Ovary (tissue), 10 donors: ENCODE measurements at places on chromosomes 5 and 9. TPM values are rescaled to one million over a fixed set of nuclear protein-coding genes. Genes with fewer than 3 reads are reported as not detected.

DNA sequence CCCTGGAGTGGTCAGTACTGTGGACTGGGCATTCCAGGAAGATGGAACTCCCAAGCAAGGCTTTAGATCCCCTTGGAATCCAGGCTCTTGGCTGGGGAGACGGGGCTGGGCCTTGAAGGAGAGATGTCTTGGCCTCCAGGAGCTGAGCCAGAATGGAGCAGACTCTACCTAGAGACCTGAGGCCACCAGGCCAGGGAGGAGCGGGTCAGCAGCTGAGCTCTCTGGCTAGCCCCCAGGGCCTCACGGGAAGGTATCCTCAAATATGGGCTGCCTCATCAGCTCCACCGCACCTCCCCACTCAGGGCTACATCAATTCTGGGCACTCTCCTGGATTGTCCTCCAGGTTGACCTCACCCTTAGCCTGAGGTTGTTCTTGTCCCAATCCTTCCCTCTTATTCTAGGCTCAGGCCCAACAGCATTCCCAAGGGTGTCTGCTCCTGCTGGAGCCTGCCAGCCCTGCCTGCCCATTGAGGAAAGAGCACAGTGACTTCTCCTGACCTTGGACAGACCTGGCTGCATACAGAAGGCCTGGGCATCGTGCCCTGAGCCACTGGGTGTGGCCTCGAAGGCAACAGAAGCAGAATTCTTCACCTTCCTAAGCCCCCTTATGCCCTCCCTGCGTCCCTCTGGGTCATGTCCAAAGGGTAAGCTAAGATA is 3.0 kb upstream of the PDLIM4 start:
- no peak overlapping the region for H3K27ac ChIP-seq
- H3K36me3 ChIP-seq, result no peaks in the 10 kb centered on the region
- no peak overlapping the region for H3K4me3 ChIP-seq
- H3K27me3 ChIP-seq, result no peaks in the 10 kb centered on the region
- peaks cover 8% of the 10 kb centered on the region for H3K4me1 ChIP-seq

DNA sequence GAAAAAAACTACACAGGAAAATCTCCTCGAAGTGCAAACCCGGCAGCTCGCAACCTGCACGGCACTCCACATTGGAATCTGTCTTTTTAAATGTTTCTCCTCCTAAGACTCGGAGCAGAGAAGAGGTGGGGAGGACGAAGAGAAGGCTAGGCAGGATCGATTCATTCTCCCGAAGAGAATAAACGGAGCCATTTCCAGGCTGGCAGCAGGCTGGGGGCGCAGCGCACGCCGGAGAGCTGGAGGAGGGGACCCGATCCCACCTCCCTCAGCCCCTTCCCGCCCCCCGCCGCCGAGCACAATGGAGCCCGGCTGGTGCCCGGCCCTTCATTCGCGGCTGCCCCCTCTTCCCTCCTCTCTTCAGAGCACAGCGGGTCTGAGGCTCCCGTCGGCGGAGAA is 628 bp downstream of the HOMER1 start:
- H3K4me3 ChIP-seq, result peak overlapping the region; percentile 60
- peak overlapping the region; percentile 99 for H3K27ac ChIP-seq
- peaks cover 2% of the 10 kb centered on the region for H3K4me1 ChIP-seq
- no peak for DNase-seq

- no peaks in the 10 kb centered on the region for H3K36me3 ChIP-seq
- peaks cover 3% of the 10 kb centered on the region for H3K4me1 ChIP-seq
- no peaks in the 10 kb centered on the region for H3K27me3 ChIP-seq
- peak within 1 kb of the TSS; percentile 92 for H3K27ac ChIP-seq
- DNase-seq, result peak; percentile 97
- peak within 1 kb of the TSS; percentile 64 for H3K4me3 ChIP-seq
Measured at GRCh38 chr9:97696803-97697601, at the start of gene XPA. XPA (minus strand) TSS chr9:97697340; CDS start chr9:97697292, 48 bp downstream.

- H3K4me1 ChIP-seq, result no peaks in the 10 kb centered on the region
- H3K4me3 ChIP-seq, result no peak overlapping the region
- no peak for DNase-seq
- H3K36me3 ChIP-seq, result no peaks in the 10 kb centered on the region
- no peak overlapping the region for H3K27ac ChIP-seq
Measured at GRCh38 chr5:78274540-78275197, 19.8 kb downstream of the AP3B1 start.

DNA sequence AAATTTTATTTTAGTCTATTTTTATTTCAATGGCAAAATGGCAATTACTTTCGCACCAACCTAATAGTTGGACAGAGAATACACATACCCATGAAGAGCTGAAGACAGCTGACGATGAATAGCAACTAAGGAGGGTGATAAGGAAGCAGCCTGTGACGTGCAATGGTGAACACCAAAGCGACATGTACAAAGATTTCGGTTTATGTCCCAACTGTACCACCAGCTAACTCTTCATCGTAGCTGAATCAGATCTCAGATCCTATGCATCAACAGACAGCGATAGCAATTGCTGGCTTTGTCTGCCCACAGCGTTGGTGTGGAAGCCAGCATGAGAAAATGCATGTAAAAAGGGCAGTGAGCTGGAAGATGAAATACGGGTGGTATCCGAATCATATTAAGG is 130.6 kb upstream of the ANKH start:
- H3K4me3 ChIP-seq, result no peak overlapping the region
- no peaks in the 10 kb centered on the region for H3K36me3 ChIP-seq
- no peaks in the 10 kb centered on the region for H3K4me1 ChIP-seq
- DNase-seq, result no peak

GRCh38 chr5:119631660-119632059 is 2.3 kb downstream of the FAM170A start:
- no peaks in the 10 kb centered on the region for H3K27me3 ChIP-seq
- H3K27ac ChIP-seq, result no peak overlapping the region
- DNase-seq, result no peak
- no peak overlapping the region for H3K4me3 ChIP-seq

The SPATA24 gene
- 4.7 TPM for total RNA-seq

DNA sequence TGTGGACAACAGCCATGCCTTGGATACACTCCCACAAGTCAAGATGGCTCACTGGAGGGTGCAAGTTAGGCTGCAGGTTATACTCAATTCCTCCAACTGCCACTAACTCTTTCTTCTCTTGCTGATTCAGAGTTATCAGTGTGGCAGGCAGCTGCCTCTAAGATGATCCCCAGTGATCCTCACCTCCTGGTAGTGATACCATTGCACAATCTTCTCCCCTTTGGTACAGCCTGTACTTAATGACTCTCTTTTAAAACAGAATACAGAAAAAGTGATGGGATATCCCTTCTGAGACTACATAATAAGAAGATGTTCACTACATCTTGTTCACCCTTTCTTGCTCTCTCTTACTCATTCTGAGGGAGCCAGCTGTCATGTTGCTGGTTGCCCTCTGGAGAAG is 323.1 kb downstream of the RAB3C start:
- no peaks in the 10 kb centered on the region for H3K27me3 ChIP-seq
- H3K4me3 ChIP-seq, result no peak overlapping the region
- no peak for DNase-seq
- H3K27ac ChIP-seq, result no peak overlapping the region

- no peaks in the 10 kb centered on the region for H3K36me3 ChIP-seq
- H3K4me1 ChIP-seq, result no peaks in the 10 kb centered on the region
- H3K4me3 ChIP-seq, result no peak overlapping the region
- no peak for DNase-seq
- H3K27ac ChIP-seq, result no peak overlapping the region
Measured at GRCh38 chr5:119721775-119722174, 92.4 kb downstream of the FAM170A start.

GRCh38 chr9:129949821-129950220 is 93.2 kb downstream of the FNBP1 start:
- DNase-seq, result no peak
- H3K4me1 ChIP-seq, result peaks cover 5% of the 10 kb centered on the region
- no peak overlapping the region for H3K27ac ChIP-seq
- no peaks in the 10 kb centered on the region for H3K27me3 ChIP-seq
- H3K36me3 ChIP-seq, result no peaks in the 10 kb centered on the region

DNA sequence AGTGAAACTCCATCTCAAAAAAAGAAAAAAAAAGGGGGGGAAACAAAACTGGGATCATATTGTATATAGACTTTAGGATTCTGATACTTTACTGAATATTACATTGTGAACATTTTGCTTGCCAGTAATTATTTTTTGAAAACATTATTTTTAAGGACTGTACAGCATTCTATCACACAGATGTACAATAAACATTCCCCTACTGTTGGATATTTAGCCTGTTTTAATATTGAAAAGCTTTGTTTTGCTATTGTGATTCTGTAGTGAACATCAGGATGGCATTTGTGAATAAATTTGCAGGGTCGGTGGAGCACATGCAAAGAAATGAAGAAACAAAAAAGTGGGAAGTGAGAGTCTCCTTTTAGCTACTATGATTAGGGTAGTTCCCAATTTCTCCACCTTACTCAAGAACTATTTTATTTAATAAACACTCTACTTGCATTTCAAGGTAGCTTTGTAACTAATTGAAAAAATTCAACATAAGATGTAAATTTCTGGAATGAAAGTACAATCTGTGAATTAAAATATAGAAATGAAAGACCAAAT is 18.7 kb downstream of the RASGRF2 start:
- no peak overlapping the region for H3K27ac ChIP-seq
- H3K27me3 ChIP-seq, result no peaks in the 10 kb centered on the region
- no peaks in the 10 kb centered on the region for H3K36me3 ChIP-seq
- H3K4me3 ChIP-seq, result no peak overlapping the region

DNA sequence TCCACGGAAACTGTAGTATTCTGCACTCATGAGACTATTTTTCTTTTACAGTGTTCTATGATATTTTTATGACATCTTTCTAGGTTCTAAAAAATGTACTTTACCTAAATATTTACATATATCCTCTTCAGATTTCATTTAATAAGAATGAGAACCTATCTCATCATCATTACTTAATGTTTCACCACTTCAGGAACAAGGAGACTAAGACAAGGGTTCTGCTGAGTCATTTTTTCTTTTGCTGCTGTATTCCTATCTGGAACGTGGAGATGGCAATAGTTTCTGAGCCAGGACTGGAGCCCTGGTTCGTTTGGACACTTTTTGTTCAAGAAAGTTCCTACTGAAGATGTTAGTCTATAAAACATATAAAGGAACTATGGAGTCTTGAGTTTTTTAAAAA is 258.2 kb upstream of the MAP3K1 start:
- no peak for DNase-seq
- no peaks in the 10 kb centered on the region for H3K36me3 ChIP-seq
- no peaks in the 10 kb centered on the region for H3K27me3 ChIP-seq
- H3K4me1 ChIP-seq, result peaks cover 2% of the 10 kb centered on the region
- no peak overlapping the region for H3K27ac ChIP-seq

GRCh38 chr9:4366591-4367330 is 66.9 kb upstream of the GLIS3 start:
- no peak overlapping the region for H3K4me3 ChIP-seq
- no peaks in the 10 kb centered on the region for H3K4me1 ChIP-seq
- H3K36me3 ChIP-seq, result no peaks in the 10 kb centered on the region

The CSF2 gene
- total RNA-seq, result not detected

- no peaks in the 10 kb centered on the region for H3K4me1 ChIP-seq
- no peak overlapping the region for H3K4me3 ChIP-seq
- H3K36me3 ChIP-seq, result no peaks in the 10 kb centered on the region
- no peak overlapping the region for H3K27ac ChIP-seq
Measured at GRCh38 chr9:4009006-4009511, 290.8 kb downstream of the GLIS3 start.

DNA sequence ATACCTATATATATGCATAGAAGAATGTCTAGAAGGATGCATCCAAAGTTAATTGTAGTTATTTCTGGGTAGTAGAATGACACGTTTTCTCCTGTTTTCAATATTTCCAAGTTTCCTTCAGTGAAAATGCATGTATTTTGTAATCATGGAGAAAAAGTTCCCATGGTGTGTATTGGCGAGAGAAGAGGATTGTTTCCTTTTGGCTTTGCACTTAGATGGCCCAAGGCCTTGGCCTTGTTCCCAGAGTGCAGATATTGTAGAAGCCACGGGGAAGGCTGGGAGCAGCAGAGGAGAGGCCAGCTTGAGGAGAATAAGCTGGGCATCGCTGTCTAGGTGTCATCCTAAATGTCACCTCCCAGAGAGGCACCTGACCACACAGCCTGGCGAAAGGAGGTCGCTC is 44.0 kb downstream of the IRF1 start:
- no peak overlapping the region for H3K4me3 ChIP-seq
- H3K36me3 ChIP-seq, result no peaks in the 10 kb centered on the region
- DNase-seq, result peak; percentile 86
- peaks cover 31% of the 10 kb centered on the region for H3K4me1 ChIP-seq
- no peaks in the 10 kb centered on the region for H3K27me3 ChIP-seq

DNA sequence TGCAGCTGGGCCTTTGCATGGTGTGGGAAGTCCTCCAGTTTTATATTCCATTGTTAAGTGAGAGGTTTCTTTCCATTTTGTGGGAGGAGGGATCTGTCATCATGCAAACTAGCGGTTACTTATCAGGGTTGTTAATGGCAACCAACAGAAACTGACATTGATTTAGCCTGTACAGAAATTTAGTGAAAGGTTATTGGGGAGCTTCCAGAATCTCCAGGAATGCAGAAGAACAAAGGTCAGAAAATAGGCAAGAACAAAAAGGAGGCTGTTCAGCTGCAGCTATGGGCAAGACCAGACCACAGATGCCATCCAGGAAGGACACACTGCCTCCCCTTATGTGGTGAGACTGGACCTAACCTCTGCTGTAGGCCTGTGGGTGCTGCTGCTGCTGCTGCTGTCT is 395.8 kb downstream of the KDM4C start:
- H3K36me3 ChIP-seq, result no peaks in the 10 kb centered on the region
- no peak overlapping the region for H3K27ac ChIP-seq
- no peak overlapping the region for H3K4me3 ChIP-seq
- H3K4me1 ChIP-seq, result no peaks in the 10 kb centered on the region

DNA sequence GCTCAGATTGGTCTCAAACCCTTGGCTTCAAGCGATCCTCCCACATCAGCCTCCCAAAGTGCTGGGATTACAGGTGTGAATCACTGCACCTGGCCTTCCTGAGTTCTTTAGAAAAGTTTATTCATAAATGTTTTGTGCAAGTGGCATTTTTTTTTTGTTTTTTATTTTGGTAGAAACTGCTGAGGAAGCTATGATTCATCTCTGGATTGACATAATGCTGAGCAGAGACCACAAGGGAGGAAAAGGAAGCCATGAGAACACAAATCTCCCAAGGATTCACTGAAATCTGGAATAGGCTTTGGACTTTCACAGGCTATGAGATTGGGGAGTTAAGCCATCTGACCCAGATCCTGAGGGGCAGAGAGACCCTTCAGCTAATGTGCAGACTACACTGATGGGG is 3.4 kb upstream of the SLC46A2 start:
- DNase-seq, result no peak
- H3K36me3 ChIP-seq, result no peaks in the 10 kb centered on the region
- H3K27me3 ChIP-seq, result no peaks in the 10 kb centered on the region

The HABP4 gene
- 14.2 TPM for total RNA-seq

- no peak overlapping the region for H3K27ac ChIP-seq
- no peaks in the 10 kb centered on the region for H3K36me3 ChIP-seq
- H3K4me3 ChIP-seq, result no peak overlapping the region
- DNase-seq, result no peak
- H3K4me1 ChIP-seq, result peaks cover 24% of the 10 kb centered on the region
- H3K27me3 ChIP-seq, result no peaks in the 10 kb centered on the region
Measured at GRCh38 chr9:127548352-127548881, 63.7 kb upstream of the STXBP1 start.
